Transverse colon (tissue), 4 donors: ENCODE measurements at places on chromosomes 7 and 10. TPM values are rescaled to one million over a fixed set of nuclear protein-coding genes. Genes with fewer than 3 reads are reported as not detected.
A peak's percentile ranks its signal among the peaks of the same experiment; 100 is the strongest.

GRCh38 chr7:95927756-95928155 lies 155.4 kb downstream of the DYNC1I1 start:
- DNase-seq = no peak

GRCh38 chr10:23342213-23342884 lies 2.2 kb downstream of the C10orf67 start:
- DNase-seq = no peak

The MRLN gene
- not detected for total RNA-seq

The PLA2G12B gene
- 12.0 TPM for total RNA-seq

The CYP3A7 gene
- total RNA-seq = 0.96 TPM

- DNase-seq = no peak
Measured at GRCh38 chr10:8665322-8665721, 610.8 kb downstream of the GATA3 start.

DNA sequence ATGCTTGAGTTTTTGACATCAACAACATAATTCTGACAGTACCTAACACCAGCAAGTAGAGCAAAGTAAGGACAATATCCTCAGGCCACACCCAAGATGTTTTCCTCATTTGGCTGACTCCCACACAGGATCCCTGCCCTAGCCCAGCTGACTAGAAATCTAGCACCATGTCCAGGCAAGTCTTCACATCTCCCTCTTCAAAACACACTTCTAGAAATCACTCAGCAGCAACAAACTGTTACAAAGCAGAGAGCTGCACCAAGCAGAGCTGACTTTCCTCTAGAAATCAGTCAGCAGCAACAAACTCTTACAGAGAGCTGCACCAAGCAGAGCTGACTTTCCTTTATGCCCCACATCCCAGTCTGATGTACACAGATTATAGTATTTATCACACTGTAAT lies 7.7 kb downstream of the TMEM168 start:
- DNase-seq = no peak

GRCh38 chr7:130048906-130049305 lies 2.3 kb downstream of the ZC3HC1 start:
- no peak for DNase-seq

GRCh38 chr10:29346296-29347001 lies 57.6 kb downstream of the LYZL1 start:
- DNase-seq = no peak

GRCh38 chr7:35508623-35509400 lies 186.1 kb downstream of the HERPUD2 start:
- DNase-seq = no peak

- no peak for DNase-seq
Measured at GRCh38 chr10:42755028-42755451, 27.6 kb upstream of the BMS1 start.

The HOXA4 gene
- 12.7 TPM for total RNA-seq

DNA sequence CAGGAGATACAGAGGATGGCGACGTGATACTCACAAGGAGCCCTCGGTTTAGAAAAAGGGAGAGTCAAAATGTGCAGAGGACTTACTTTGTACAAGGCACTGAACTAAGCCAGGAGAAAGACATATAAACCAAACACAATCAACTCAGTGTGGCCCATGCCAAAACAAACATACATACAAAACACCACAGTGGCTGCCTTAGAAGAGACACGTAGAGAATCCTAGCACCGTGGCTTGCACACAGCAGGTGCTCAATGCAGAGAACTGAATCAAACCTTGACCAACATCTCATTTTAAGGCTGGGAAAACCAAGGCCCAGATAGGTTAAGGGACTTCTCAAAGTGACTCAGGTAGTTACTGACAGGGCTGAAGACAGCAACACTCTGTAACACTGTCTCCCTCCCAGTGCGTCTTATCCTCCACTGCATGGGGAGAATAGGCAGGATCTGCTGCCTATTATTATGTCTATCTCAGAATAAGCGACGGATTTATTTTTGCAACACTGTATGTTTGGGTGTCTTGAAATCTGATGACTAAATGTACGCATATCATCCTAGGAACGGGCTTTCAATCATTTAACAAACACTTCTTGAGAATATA lies 11.0 kb downstream of the SORBS1 start:
- no peak for DNase-seq

GRCh38 chr10:84159076-84159685 lies 14.4 kb upstream of the GPR15LG start:
- DNase-seq = peak; percentile 34

- DNase-seq = no peak
Measured at GRCh38 chr10:98074315-98074911, 44.0 kb upstream of the CRTAC1 start.

The ASZ1 gene
- not detected for total RNA-seq

GRCh38 chr7:27146491-27147198 lies 929 bp downstream of the HOXA6 start:
- peak; percentile 14 for DNase-seq
